Left ventricle myocardium superior (tissue), 1 donor: ENCODE measurements at places on chromosomes 5 and 9. TPM values are rescaled to one million over a fixed set of nuclear protein-coding genes. Genes with fewer than 3 reads are reported as not detected.
A peak's percentile ranks its signal among the peaks of the same experiment; 100 is the strongest.

Gene ABCA1
- total RNA-seq: 13.0 TPM

Gene KIF12
- total RNA-seq: not detected

Gene FBP1
- 1.3 TPM for total RNA-seq

Gene SPINK7
- total RNA-seq: not detected

Gene KLF9
- total RNA-seq: 54.9 TPM

Gene DAB2IP
- total RNA-seq: 54.8 TPM

Gene IL3
- not detected for total RNA-seq

DNA sequence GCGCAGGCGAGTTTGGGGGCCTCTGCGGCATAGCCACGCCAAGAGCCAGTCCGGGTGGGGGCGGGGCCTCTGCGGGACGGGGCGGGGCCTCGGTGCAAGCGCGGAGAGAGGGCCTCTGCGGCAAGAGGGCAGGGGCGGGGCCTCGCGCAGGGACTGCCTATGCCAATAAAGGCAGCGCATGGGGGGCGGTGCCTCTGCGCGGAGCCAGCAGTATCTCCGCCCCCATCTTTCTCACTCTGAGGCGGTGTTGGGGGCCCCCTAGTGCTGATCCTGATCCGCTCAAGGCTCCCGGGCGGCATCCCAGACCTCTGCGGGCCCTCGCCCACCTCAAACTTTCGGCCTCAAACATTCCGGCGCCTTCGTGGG is 9.2 kb upstream of the GPRIN1 start:
- peak; percentile 68 for DNase-seq

- DNase-seq: no peak
Measured at GRCh38 chr5:36073595-36074216, 7.0 kb upstream of the UGT3A2 start.

DNA sequence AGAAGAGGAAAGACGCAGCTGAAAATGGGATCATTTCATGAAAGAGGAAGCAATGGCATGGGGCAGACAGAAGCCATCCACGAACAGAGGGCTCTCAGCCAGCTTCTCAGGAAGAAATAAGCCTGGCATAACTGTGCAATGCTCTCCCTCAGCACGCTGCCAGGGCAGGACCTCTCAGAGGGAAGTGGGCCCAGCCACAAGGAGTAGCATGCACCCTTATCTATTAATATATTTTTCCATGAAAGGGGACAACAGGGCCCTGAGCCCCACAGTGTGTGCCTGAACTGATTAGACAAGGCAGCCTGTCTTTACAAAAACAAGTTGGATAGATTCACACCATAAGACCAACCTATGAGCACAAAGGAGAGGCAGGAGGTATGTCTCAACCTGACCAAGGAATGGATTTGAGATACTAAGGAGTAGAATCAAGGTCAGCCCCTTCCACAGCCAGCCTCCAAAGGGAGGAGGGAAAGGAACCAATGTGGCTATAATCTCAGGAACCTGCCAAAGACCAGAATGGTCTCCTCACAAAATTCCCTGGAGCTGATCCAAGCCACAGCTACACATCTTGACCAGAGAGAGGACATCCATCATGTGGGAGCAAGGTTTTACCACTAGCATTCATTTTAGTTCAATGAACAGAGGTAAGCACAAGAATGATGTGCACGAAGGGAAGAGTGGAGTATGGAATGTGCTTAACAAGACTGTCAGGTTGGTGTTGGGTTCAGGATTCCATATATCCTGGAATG is 154.8 kb downstream of the SIL1 start:
- no peak for DNase-seq

GRCh38 chr5:118698774-118699173 is 289.6 kb downstream of the DTWD2 start:
- DNase-seq: no peak

GRCh38 chr9:90526386-90526785 is 116.2 kb downstream of the DIRAS2 start:
- no peak for DNase-seq

DNA sequence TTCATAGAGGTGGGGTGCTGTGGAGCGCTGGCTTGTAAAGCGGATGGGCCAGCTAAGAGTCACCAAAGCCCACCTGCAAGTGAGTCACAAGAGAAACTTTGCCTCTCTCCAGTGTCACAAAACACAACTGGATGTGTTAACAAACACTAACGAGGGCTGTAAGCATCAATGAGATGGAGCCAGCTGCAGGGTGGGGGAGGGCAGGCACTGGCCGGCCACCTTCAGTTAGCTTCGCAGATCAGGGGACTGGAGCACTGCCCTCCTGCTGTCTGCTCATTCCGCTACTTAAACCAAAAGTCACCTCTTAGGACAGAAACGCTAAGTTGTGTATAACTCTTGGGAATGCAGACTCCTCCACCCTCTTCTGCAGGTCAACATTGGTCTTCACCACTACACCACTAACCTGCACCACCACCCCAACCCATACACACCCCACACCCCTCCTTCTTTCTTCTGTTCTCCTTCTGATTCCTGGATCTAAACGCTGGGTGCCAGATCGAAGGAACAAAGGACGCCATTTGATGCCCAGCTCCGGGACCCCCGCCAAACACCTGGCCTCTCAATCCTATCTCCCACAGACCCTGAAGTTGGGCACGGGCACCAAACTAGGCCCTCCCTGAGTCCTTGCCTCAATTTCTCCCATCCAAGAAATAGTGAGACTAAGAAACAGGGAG is 2.1 kb downstream of the ARSI start:
- no peak for DNase-seq

DNA sequence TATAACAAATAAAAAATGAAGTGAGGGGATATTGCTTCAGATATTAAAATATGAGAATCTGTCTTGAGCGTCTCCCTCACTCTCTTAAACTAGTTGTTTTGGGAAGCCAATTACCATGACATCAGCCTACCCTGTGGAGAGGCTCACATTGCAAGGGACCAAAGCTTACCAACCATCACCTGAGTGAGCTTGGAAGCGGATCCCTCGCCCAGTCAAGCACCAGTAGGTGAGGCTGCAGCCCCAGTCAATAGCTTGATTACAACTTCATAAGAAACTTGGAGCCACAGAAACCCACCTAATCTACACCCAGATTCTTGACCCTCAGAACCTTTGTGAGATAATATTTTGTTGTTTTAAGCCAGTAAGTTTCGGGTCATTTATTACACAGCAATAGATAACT is 206.2 kb downstream of the CEMIP2 start:
- DNase-seq: no peak

DNA sequence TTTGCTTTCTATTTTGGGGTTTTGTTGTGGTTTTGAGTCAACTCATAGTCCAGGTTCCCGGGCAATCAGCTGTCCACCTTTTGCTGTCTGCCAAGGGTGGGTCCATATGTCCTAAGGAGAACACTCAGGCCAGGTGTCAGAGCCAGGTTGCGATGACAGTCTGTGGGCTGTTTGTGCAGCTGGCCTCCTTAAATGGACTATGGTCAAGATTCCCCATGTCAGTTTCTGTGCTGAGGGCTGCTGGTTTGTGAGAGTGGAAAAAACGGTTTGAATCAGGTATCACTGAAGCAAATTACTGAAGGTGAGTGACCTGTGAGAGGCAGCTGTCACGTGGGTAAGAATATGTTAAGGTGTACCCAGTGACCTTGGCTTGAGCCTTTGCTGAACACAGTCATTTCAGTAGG is 33.0 kb downstream of the SNX30 start:
- DNase-seq: no peak

GRCh38 chr9:92664394-92665152 is 5.4 kb downstream of the IPPK start:
- no peak for DNase-seq

DNA sequence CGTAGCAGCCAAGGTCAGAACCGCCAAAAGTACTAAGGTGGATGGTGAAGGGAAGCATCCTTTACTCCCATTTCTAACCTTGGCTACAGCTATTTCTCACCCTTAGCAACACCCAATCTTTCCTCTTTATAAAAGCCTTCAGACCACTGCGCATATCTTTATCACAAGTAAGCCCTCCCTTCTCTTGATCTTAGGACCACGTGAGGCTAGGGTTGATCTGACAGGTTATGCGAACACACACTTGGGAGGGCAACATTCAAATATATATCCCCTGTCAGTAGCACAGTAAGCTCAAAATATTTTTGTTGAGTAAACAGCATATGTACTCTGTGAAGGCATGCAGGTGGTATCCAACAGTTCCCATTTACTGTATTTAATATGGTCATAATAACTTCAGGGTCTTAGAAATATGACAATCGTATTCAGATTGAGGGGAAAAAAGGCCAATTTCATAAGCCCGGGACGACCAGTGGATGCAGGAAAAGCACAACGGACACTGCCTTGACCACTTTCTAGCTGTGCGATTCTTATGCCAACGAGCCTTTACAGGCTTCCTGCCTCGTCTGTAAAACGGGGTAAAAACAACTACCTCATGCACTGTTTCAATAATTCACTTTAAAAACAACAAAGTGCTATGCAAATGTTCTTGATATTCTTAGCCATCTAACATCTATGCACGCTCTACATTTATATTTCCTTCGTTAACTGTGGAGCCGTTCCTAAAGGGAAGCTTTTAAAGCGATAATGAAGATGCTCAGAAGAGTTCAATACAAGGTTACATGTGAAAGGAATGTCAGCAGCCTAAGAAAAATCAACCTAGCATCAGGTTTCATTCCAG is 1.3 kb downstream of the ARSB start:
- DNase-seq: no peak

- DNase-seq: no peak
Measured at GRCh38 chr9:94649100-94649819, 9.9 kb upstream of the FBP1 start.

GRCh38 chr9:115349542-115349941 is 231.6 kb upstream of the TNC start:
- no peak for DNase-seq

- DNase-seq: peak; percentile 65
Measured at GRCh38 chr5:129459777-129460671, at the start of gene ADAMTS19. Gene ADAMTS19, plus strand, starts transcription at chr5:129460298. Its CDS starts 94 bp downstream, at chr5:129460392.

GRCh38 chr5:158275511-158275910 is 416.6 kb upstream of the CLINT1 start:
- no peak for DNase-seq

DNA sequence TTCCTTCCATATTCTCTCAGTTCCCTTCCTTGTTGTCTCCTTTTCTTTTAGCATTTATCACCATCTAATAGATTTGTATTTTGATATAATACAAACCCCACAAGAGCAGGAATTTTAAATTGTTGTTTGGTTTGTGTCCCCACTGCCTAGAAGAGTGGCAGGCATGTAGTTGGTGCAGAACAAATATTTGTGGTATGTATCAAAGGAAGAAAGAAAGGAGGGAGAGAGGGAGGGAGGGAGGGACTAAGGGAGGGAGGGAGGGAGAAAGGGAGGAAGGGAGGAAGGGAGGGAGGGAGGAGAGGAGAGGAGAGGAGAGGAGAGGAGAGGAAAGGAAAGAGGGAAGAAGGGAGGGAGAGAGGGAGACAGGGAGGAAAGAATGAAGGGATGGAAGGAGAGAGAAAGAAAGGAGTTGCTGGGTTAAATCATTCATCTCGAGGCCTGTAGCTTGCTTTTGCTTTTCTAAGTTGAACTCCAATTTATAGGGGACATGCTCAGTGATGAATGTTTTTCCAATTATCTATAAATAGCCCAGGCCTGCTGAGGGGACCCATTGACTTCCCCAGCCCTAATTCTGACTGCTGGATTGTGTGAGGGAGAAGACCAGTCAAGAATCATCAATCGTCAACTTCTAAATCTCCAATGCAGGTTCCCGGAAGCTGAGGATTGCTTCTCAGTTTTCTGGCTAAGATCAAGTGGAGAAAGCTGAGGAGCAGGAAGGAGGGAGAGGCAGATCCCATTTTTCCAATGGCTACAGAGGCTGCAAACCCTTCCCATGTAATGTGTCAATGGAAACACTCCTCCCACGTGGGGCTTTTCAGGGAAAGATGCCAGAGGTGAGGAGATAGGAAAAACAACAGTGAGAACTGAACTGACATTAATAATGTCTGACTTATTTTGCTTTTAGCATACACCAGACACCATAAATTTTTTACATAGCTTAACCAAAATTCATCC is 320.7 kb downstream of the ASTN2 start:
- DNase-seq: no peak

- DNase-seq: no peak
Measured at GRCh38 chr9:123772967-123773366, 157.0 kb downstream of the DENND1A start.
